Hepatic stellate cell (primary cell): ENCODE measurements at places on chromosomes 2 and 18.

- DNase-seq = peak; percentile 78
Measured at GRCh38 chr18:62881509-62882016, 166.2 kb downstream of the PHLPP1 start.

GRCh38 chr2:231527091-231527395 lies 3.2 kb downstream of the NMUR1 start:
- DNase-seq = no peak

GRCh38 chr2:39545957-39546356 lies 108.9 kb upstream of the MAP4K3 start:
- DNase-seq = no peak

GRCh38 chr18:53753601-53754000 lies 470.9 kb downstream of the MBD2 start:
- no peak for DNase-seq

GRCh38 chr2:8426550-8426949 lies 255.3 kb upstream of the ID2 start:
- no peak for DNase-seq

DNA sequence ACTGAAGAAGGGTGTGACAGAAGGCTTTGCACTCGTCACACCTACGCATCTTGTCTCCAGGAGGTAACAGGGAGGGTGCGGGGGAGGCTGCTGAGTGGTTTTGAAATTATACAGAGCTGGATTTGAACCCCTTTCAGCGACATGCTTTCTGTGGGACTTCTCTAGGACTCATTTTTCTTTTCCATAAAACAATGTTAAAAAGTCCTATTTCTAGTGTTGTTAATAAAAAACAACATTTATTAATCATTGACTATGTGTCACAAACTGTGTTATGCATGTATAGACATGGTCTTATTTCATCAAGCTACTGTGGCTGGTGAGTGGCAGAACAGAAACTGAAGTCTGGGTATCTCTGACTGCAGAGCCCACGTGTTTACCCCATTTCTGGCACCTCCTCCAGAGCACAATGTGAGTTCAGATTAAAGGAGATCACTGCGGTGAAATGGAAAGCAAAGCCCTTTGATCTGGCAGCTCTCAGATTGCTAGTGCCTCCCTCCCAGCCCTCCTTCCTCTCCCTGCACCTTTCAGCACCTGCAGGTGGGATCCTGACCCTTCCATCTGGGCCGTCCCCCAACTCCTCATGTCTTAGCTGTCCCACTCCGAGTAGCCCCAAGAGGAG lies 315.5 kb upstream of the MYT1L start:
- DNase-seq = no peak

DNA sequence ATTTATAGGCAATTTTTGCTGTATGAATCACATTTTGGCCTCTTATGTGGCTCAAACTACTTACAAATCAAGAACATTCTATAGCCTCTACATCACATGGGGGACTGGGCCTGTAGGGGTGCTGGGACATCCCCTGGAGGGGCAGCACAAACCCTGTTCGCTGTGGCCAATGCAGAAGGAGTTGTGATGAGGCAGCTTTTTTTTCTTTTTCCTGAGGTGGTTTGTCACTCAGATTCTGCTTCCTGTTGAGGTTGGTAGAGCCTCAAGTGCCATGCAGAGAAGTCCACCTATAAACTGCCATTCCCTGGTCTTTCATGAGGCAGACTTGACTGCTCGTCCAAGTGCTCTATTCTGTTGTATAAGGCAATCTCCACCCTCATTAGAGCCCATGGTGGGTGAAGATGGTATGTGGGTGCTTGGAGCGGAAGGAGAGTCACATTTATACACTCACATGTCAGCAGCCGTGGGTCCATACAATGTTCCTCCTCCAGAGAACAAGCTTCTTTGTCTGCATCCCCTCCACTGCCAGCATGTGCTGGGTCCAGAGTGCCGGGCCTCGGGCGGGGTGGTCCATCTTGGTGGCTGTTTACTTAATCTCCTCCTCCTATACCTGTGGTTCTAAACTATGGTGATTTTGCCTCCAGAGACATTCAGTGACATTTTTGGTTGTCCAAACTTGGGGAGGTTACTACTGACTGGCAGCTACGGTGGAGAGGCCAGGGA lies 120.3 kb downstream of the ACOXL start:
- no peak for DNase-seq

- no peak for DNase-seq
Measured at GRCh38 chr18:57925706-57926105, 118.3 kb upstream of the NEDD4L start.

GRCh38 chr2:29270701-29271121 lies 155.5 kb downstream of the CLIP4 start:
- DNase-seq = no peak

GRCh38 chr2:102932501-102932900 lies 170.7 kb downstream of the TMEM182 start:
- no peak for DNase-seq

GRCh38 chr2:216692636-216693413 lies 2.5 kb downstream of the IGFBP5 start:
- peak; percentile 85 for DNase-seq

GRCh38 chr18:46190667-46191066 lies 86.5 kb downstream of the HAUS1 start:
- DNase-seq = no peak

DNA sequence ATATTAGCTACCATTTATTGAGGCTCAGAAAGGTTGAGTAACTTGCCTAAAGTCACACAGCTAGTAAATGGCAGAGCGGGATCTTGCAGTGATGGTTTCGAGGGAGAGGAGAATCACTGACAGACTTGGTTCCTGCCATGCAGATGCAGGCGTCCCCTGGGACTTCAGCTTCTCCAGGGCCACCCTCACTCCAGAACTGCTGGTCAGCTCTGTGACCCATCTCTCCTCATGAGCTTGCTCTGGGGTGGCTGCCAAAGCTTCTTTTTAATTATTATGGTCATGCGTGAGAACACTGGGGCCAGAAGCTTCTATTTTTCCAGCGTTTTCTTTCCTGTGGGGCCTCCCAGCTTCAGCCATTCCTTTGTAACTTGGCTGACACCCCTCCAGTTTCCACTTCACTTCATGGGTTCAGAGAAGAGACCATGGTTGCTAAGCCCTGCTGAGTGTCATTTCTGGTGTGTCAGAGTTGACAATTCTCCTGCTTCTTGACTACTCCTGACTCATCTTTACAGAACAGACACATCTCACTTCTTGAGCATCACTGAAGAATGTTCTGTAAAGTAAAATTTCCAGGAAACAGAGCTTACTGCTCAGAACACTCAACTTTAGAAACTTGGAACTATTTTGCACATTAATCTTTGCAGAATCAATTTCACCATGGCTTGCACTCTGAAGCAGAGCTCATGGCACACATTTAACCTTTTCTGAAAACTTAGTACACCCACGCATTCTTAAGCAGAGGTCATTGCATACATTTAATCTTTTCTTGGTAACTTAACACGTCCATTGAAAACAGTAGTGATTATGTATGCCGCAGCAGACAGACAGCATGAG lies 70.4 kb downstream of the IL1R2 start:
- DNase-seq = peak; percentile 67

GRCh38 chr2:233453916-233454315 lies 99.6 kb downstream of the DGKD start:
- no peak for DNase-seq

DNA sequence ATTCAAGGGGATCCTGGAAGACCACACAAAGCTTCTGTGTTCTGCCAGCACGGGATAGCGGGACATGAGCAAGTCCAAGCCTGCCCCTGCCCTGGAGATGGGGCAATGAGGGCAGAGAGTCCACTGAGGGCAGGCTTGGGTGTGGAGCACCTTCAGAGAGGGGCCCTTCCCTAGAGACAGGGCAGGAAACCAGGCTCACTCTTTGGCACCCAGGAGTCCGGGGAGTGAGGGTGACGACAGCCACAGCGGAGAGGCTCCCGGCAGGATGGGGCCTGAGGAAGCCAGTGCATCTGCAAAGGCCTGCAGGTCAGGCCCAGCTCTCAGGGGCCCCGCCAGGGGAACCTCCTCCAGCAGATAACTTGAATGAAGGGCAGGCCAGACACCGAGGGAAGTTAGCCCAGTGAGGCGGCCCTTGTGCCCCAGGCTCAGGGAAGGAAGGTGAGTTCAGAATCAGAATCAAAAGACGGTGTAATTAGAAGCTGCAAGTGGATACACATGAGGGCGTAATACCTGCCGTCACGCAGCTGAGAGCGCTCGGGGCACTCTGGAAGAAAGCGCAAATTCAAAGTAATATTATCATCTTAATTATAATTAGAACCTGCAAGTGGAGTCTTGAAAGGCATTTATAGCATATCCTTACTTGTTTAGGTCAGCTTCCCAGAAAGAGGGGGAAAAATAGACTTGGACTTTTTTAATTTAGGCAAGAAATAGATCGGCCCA lies 142.6 kb upstream of the LGALSL start:
- DNase-seq = no peak

DNA sequence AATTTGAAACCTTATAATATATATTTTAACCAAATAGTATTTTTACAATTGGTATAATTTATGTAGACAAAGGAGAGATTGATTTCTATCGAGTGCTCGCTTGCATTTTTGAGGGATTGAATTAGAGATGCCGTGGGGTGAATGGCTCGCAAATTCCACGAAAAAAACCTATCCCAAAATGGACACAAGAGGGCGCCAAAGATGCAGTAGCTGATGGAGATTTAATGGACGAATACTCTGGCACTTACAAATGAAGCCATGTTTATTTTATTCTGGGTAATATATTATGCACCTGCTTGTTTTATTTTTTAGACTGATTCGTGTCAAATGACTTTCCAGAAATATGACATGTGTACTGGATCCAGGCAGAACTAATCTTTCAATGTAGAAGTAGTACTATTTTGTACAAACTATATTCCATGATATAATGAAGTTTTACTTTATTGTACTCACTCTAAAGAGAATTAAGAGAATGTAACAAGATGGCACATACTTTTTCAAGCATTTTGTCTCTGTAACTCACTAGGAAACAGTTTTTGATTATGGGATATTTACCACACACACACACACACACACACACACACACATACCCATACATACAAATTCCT lies 505.4 kb downstream of the PLCL1 start:
- DNase-seq = peak; percentile 36

GRCh38 chr18:72672364-72673184 lies 128.4 kb upstream of the CBLN2 start:
- DNase-seq = peak; percentile 10

- DNase-seq = no peak
Measured at GRCh38 chr2:16280081-16280480, 339.7 kb downstream of the MYCN start.

GRCh38 chr2:157174321-157174720 lies 83.2 kb upstream of the GALNT5 start:
- no peak for DNase-seq

- DNase-seq = no peak
Measured at GRCh38 chr2:212908682-212909435, 242.6 kb downstream of the IKZF2 start.

DNA sequence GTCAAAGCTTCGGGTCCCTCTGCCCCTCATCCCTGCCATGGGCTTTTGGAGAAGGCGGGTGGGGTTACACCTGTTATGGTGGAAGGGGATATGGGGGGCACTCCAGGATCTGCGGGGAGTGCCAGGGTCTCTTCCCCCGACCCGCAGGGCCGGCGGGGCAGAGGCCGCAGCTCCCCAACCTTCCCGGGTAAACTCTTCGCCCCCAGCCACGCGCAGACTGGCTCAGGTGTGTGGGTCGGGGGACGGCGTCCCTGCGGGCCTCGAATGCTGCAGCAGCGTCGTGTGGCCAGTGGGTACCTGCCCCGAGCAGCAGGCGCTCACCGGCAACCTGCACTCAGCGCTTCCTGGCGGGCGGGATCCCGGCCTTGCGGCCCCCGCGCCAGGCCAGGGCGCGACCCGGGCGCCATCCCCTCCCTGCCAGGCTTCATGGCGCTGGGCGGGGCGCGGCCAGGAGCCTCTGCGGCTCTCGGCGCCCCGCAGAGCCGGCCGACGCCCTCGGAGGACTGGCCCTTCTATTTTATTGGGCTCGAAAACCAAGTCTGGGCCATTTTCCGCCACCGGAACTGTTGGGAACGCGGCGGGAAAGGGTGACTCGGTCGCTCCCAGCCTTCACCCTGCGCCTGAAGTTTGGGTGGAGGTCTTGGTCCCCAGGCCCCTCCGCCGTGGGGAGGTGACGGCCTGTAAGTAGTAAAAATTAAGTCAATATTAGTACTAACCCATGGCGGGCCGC lies 4.5 kb downstream of the GBX2 start:
- DNase-seq = no peak
